ENCODE measurements at places on chromosomes 1 and 21. TPM values are rescaled to one million over a fixed set of nuclear protein-coding genes. Genes with fewer than 3 reads are reported as not detected.

DNA sequence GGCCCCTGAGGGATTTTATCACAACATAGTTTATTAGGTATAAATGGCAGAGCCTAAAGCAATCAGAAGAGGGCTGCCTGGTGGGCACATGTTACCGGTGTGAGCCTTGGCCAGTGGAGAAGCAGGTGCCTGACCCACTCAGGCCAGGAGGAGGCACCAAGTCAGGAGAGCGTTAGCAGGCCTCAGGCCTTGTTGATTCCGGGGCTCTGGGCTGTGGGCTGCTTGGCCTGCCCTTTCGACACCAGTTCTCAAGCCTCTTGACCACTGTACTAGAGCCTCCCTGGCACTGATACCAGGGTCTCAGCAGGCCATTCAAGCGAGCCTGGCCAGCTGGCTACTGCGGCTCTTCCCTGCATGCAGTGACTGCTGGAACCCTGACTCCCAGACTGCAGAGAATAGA is 20.8 kb downstream of the CLDN14 start:
- no peak for DNase-seq

DNA sequence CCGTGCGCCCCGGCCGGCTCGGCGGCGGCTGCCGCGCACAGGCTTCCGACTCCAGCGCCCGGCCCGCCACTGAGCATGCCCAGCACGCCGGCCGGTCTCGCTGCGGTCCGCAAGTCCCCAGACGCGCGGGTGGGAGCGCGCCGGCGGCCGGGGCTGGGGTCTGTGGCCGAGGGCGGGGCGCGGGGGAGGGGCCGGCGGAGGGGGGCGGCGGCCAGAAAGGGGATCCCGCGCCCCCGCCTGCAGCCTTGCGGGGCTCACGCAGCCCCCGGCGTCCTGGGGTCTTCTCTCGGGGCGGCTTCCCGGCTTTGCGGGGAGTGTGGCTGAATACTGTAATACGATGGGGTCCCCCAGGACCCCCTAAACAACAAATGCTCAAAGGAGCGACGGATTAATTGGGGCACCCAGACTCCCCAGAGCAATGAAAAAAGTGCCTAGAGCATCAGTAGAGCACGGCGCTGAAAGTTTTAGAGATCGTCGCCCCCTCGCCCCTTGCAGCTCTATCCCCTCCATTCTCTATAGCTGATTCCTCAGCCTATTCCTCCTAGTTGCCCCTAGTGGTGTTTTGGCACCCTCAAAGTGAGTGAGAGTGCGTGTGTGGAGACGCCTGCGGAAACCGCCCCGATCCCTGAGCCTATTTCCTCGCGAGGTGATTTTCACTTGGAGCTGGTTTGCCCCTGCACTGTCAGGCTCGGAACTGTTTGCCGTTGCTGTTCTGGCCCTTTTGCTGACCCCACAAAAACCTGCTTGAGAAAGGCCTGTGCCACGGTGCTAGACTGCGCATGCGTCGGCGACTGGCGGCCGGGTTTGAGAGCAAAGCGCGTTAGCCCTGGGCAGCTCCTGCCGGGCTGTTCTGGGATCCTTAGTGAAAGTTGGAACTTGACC is at the start of gene VAV3:
VAV3 (minus strand) TSS at position 71 of the 882 bp plus-strand sequence. CDS start 311 bp downstream, outside the sequence.
- peak; percentile 88 for DNase-seq

DNA sequence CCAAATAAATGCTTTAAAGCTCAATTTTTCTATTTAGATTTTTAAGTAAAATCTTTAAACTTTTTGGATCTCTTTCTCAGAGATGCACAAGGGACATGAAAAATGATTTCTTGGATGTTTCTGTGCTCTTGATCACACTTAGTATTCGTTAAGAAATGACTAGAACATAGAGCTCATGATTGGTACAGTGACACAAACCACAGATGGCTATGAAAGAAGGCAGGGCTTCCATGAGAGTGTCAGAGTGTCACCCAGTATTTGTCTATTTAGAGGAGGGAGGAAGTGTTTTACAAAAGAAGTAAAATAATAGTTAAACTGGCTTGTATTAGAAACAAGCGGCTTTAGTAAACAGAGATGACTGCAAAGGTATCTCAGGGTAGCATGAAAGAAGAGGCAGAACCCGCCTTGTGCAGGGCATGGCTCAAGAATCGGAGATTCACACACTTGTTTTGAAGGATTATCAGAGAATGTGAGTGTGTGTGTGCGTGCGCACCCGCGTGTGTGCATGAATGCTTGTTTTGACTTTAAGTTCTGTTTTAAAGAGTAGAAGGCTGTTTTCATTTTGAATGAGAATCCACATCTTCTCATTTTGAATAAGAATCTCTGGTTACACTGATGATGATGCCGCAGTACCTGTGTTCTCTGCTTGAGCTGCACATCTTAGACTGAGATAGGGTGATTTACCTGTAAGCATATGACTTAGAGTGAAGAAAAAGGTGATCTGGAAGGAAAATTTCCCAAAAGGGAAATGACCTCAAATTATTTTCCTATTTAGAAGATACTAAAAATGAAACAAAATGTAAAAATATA is 82.1 kb downstream of the VPS26C start:
- no peak for DNase-seq

DNA sequence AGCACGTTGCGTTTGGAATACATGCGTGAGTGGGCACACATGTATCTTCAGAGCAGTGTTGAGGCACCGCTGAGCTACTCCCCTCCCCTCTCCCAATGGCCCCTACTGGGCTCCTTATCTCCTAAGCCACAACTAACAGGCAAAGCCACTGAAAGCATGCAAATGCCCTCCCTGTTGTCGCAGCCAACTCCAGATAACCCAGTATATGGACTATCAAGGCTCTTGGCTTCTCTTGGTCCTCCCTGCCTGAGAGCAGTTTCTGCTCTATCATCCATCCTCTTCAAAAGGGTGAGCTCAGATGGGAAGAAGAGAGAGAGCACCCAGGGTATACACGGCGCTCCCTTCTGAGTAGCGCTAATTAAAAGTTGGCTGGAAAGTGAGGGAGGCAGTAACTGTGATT is 58.5 kb upstream of the CNTN2 start:
- DNase-seq = no peak

DNA sequence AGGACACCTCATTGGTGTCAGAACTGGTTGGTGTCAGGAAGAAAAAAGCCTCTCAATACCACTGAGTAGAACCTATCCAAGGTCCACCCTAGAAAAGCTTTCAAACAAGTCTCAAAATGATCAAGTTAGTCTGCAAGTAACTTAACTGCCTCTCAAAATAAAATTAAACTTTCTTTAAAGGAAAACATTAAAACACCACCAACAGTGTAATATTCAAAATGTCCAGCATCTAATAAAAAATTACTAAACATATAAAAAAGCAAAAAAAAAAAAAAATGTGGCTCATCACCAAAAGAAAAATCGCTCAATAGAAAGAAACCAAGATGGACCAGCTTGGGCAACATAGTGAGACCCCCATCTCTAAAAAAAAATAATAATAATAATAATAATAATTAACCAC is 18.7 kb upstream of the OLFML2B start:
- DNase-seq = no peak

DNA sequence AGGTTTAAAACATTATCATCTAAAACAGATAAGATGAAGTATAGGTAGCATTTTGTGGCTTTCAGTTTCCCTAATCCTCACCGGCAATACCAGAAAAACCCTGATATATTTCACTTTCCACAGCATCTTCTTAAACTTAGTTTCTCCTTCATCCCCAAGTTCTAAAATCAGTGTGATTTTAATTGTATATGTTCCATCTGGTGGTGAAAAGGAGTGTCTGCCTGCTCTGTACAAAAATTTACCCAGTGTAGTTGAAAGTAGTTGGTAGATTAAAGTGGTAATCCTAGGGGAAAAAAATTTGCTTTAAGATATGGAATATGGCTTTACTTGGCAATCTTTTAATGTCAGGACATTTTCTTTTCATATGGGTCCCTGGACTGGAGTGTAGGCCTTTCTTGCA is 74.3 kb downstream of the CEP350 start:
- DNase-seq = no peak

DNA sequence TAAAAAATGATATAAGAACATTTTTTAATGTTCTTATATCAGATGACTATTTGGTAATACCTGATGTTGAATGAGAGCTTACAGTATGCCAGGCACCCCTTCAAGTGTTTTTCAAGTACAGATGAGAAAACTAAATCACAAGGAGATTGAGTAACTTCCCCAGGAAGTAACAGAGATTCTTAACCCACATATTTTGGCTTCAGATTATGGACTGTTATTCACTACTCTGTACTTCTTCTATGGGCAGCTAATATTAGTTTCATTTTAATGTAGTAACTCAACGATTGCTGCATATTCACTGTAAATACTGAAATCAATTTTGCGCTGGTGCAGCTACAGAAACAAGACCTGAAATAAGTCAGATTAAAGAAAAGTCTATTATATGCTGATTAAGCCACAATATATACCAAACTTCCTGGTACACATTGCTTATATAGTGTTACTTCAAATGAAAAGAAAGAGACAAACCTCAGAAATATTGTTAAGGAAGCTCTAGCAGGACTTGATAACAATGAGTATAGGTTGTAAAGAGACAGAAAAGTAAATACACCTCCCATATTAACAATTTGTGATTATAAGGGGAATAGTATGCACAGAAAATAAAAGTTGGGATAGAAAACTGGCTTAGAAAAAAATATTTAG is 19.7 kb downstream of the DPYD start:
- no peak for DNase-seq

GRCh38 chr1:93596329-93597089 is 85.1 kb downstream of the BCAR3 start:
- DNase-seq = no peak

- no peak for DNase-seq
Observed at GRCh38 chr1:70140343-70140742, 65.0 kb downstream of the LRRC40 start.

GRCh38 chr1:37765916-37766664 is 1.2 kb upstream of the EPHA10 start:
- DNase-seq = no peak

DNA sequence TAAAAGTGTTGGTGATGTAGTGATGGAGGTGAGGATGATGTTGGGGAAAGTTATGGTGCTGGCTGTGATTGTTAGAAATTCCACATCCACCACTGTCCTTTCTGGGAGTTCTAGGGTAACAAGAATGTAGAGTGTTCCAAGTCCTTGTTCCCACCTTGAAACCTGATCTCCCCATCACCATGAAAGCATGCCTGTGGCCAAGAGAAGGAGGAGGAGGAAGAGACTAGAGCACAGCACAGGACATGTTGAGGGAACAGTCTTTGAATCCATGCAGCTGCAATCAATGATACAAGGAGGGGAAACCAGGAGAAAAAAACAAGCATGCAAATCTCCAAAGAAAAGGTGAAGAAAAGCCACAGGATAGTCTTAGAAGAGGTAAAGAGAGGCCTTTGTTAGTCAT is 45.9 kb upstream of the ARTN start:
- DNase-seq = no peak

GRCh38 chr1:94438692-94439276 is 20.6 kb downstream of the ABCD3 start:
- no peak for DNase-seq

GRCh38 chr1:228778466-228778865 is 43.2 kb downstream of the RHOU start:
- no peak for DNase-seq

DNA sequence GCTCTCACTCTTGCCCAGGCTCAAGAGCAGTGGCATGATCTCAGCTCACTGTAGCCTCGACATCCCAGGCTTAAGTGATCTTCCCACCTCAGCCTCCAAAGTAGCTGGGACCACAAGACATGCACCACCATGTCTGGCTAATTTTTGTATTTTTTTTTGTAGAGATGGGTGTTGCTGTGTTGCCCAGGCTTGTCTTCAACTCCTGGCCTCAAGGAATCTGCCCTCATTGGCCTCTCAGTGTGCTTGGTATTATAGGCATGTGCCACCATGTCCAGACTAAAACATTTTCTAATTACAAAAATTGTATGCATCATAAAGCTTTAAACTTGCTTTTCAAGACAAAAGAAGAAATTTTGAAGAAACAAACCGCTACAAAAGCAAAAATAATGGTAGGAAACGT is 20.1 kb downstream of the CBR1 start:
- no peak for DNase-seq

GRCh38 chr1:204685236-204686006 is at the start of gene LRRN2:
TSS of gene LRRN2 (minus strand) at chr1:204685738. CDS start at chr1:204619992, 65,746 bp downstream.
- peak; percentile 29 for DNase-seq

DNA sequence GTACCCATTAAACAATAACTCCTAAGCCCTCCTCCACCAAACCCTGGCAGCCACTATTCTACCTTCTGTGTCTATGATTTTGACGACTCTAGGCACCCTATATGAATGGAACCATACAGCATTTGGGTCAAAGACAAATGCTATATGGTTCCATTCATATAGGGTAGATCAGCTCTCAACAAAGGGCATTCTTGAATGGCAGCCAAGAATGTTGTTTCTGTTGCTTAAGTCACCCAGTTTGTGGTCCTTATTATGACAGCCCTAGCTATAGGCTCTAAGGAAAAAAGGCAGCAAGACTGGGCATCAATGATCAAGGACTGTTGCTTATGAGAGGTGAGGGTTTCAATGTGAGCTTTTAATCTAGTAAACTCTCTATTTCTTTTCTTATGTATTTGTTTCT is 4.7 kb upstream of the SLC5A9 start:
- DNase-seq = no peak

GRCh38 chr21:37429356-37429755 is 62.8 kb downstream of the DYRK1A start:
- DNase-seq = no peak

DNA sequence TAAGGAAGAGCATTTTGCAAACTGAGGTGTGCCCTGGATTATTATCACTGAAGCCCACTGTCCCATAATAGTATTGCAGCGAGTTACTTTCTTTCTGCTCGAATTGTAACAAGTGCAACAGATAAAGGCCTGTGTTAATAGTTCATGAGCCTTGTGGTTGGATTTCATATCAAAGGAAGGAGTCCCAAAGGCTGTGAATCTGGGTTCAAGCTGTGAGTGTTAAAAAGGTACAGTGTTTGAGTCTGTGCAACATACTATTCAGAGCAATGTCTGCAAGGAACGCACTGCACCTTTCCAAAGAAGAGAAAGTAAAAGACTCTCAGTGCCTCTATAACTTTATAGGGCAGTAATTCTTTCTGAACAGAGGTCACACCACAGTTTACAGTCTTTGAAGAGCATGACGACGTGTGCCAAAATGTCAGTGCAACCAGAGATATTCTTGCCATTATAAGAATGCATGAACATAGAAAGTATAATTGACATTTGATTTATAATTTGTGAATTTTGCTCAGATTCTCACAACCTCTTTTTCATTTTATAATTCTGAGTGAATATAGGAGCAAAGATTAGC is 79.1 kb downstream of the CDC7 start:
- DNase-seq = no peak

GRCh38 chr1:218983433-218983832 is 190.2 kb upstream of the LYPLAL1 start:
- DNase-seq = no peak

- DNase-seq = no peak
Observed at GRCh38 chr1:231036416-231036815, 3.6 kb downstream of the FAM89A start.

DNA sequence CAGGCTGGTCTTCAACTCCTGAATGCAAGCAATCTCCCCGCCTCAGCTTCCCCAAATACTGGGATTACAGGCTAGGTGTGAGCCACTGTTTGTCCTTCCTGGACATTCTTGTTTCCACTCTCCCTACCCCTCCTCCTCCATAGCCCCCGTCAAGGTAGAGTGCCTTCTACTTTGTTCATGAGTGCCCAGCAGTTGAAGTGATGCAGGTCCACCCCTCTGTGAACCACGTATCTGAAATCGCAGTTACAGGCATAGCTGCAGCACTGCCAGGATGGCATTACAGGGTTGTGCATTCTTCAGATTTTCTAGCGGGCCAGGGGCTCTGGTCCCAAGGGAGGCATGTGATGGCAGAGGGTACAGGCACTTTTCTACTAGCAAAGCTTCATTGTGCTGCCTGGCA is 7.4 kb upstream of the TLR5 start:
- no peak for DNase-seq

Gene OR2G6
- not detected for total RNA-seq

Gene FMO1
- 0.21 TPM for total RNA-seq

Gene AADACL4
- total RNA-seq = not detected

Gene OR2M4
- total RNA-seq = not detected

Data from right cardiac atrium (tissue), 5 donors.